ENCODE measurements at places on chromosomes 1 and 21.

DNA sequence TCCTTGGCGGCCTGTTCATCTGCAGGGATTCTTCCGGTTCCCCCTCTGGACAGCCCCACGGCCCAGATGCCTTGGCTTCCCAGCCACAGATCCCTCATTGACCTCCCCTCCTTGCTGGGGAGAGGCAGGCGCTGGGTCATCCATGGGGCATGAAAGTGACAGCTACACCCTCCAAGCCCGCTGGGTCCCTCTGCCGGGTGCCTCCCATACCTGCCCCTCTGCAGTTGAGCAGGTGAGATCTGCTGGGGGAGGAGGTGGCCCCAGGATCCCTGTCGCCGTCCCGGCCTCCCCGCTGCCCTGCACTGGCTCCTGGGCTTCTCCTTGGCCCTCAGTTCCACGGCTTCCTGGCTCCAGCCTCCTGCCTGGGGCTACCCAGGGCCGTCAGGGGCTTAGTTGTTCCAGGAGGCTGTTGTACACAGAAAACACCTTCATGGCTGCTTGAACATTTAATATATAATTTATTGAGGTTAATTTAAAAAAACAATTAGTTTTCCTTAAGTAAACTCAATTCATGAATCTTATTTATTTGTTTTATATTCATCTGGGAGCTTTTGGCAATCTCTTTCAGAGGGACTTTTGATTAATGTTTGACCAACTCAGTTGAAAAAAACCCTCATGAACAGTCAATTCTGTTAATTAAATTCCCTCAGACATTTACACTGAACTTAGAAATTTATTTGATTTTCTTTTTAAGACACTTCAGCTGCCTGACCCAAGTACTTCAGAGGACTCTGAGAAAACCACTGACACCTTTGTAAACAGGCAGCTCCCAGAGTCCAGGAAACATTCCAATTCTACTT, 67.6 kb upstream of the ABCG1 start:
- no peak for DNase-seq

GRCh38 chr1:10606064-10606463, 131.3 kb downstream of the PEX14 start:
- DNase-seq, result no peak

DNA sequence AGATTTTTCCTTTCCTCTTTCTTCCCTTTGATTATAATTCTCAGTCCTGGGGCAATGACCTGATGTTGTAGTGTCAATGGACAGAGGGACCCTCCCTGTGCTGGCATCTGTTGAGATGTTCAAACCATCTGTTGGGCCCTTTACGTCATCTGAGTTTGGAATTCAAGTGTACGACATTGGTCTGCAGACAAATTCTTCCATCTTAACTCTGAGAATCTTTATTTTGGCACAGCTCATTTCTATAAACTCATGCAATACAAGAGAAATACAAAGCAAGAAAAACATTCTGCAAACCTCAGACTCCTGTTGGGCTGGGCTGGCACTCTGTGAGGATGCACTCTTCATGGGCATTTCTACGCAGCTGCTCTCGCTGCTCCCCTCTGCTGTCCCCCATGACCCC, 54.2 kb downstream of the IFI44 start:
- DNase-seq, result no peak

DNA sequence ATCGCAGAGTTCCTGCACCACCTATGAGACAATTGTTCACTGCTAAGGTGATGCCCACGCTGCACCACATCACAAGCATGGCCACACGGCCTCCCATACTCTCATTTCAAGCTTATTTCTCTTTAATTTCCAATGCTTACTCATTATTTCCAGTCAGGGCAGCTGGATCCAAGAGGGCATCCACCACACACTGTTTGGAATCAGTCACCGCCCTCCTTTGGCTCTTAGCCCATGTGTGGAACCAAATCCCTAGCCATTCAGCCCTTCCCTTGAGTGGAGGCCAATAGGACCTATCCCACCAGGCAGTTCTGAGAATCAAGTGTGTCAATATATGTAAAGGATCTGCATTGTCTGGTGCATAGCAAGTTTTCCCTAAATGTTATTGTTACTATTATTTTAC, 26.3 kb upstream of the PALMD start:
- no peak for DNase-seq

DNA sequence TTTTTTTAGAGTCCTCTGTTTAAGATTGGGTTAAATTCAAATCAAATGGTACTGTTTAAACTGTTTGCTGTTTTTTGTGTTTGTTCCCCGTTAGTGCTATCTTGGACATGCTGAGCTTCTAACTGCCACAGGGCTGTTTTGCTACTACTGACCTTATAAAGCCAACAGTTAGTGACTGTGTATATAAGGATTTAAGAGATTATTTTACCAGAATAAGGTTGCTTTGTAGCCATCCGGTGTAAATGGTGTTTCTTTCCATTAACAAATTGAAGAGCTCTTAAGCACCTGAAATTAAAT, 37.0 kb downstream of the ZNF281 start:
- no peak for DNase-seq

- no peak for DNase-seq
These were observed 7.1 kb downstream of the PUSL1 start for GRCh38 chr1:1315435-1315954.

- no peak for DNase-seq
These were observed 64.8 kb downstream of the SYF2 start for GRCh38 chr1:25167269-25168192.

GRCh38 chr1:213452501-213452900, 401.5 kb downstream of the RPS6KC1 start:
- DNase-seq, result no peak

GRCh38 chr21:28884481-28884880, 108.2 kb downstream of the LTN1 start:
- peak; percentile 19 for DNase-seq

GRCh38 chr1:160081261-160081936, at the start of gene KCNJ9:
Gene KCNJ9, plus strand, starts transcription at chr1:160081538. Its CDS starts 2,493 bp downstream, at chr1:160084031.
- no peak for DNase-seq

- DNase-seq, result no peak
These were observed 21.4 kb downstream of the CSF1 start for GRCh38 chr1:109931911-109932636.

DNA sequence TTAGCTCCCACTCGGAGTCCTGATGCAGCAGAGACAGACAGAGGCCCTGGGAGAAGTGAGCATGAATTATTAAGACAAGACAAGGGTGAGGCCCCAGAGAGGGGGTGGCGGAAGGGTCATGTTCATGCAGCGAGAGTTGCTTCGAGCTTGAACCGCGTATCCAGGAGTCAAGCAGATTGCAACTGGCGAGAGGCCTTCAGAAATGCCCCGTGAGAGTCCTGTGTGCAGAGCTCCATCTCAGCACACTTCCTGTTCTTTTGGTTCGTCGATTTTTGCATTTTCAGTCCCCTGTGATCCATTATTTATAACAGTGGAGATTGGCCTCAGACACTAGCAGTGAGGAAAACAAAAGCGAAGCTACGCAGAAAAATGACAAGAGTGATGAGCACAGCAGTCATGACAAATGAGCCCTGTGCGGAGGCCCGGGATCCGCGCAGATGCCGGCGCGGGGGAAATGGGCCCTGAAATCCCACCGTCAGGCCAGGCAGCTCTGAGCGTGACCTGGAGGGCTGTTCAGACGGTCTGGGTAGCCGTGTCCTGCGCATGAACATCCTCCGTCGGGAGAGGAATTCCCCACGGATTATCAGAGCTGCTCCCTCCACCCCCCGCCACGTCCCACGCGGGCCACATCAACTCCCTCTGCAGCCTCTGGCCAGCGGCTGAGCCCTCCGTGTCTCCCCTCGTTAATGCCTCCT, 15.0 kb downstream of the PDE9A start:
- DNase-seq, result no peak

DNA sequence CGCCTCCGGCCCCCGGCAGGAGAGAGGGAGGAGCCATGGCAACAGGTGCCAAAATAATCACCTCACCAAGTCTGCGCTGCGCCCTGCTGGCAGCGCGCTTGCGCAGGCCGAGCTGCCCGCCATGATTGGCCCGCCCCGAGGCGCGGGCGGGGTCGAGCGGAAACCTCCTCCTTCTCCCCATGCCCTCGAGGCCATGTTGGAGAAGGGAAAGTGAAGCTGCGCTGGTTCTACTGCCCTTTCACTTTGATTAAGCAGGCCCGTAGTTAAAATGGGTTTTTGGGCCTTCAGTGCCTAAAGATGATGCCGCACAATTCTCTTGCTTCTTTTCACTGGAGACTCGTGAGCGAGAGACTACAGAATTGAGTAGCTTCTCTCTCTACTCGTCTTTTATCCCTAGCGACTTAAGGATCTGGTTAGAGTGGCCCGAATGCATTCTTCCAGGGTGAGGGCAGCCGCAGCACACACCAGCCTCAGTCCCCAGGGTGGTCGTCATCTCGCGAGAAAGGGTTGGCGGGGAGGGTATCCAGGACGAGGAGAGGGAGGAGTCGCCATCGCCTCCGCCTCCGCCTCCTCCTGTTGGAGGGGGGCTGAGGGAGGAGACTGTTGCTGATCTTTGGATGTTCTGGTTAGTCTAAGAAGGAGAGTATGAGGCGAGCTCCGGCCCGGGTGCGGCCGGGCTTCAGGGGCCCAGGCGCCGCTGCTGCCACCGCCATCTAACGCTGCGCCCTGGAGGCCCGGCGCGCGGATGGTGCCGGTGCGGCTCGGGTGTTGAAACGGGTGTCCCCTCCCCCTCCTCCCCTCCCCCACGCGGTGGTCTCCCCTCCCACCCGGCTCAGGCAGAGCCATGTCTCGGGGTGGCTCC, at the start of gene DCAF6:
DCAF6 (plus strand) TSS at position 616 of the 862 bp plus-strand sequence; CDS start at position 845, 229 bp downstream.
- peak; percentile 99 for DNase-seq

DNA sequence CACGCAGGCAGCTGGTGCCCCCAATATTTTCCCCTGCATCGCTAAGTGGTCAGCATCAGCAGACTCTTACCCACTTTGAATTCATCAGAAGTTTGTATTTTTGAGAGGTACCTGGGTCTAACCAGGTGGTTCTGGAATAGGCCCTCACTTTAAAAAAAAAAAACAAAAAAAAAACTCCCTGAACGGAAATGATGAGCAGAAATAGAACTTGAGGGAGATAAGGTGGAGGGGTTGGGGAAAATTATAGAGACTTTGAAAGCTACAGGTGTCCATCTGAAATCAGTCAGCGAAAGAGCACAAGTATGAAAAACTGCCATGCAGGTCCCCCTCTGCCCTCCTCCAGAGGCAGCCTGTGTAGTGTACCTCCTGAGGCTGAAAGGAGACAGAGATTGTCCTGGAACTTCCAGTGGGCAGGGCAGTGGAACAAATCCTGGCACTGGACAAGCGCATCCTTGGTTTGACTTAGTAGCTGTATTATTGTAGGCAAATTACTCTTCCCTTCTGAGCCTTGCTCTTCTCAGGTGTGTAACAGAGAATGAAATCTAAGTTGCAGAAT, 1.2 kb downstream of the SLAMF7 start:
- DNase-seq, result no peak

- DNase-seq, result no peak
These were observed 2.6 kb downstream of the TNFRSF9 start for GRCh38 chr1:7938070-7938469.

GRCh38 chr1:60969971-60970509, 112.3 kb upstream of the NFIA start:
- peak; percentile 53 for DNase-seq

DNA sequence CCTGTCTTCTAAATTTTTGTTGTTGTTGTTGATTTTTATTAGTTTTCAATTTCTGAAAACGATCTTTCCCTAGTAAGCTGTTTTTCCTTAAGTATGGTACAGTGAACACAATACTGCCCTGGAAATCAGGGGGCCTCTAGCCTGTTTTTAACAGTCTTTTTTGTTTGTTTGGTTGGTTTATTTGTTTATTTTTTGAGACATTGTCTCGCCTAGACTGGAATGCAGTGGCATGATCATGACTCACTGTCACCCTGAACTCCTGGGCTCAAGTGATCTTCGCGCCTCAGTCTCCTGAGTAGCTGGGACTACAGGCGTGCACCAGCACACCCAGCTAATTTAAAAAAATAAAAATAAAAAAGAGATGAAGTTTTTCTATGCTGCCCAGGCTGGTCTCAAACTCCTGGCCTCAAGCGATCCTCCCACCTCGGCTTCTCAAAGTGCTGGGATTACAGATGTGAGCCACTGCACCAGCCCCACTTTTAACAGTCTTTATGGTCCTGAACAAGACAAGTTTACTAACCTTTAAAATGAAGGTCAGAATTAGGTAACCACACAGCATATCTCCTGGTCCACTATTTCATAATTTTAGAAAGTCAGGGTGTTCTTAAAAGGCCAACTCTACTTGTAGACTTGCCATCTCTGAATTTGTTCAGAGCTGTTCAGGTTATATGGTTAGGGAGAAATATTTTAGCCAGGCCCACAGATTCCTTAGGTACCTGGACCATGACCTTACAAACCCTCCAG, 35.4 kb downstream of the TBCE start:
- DNase-seq, result no peak

GRCh38 chr1:210607361-210607760, 278.7 kb downstream of the HHAT start:
- DNase-seq, result no peak

GRCh38 chr1:168731244-168731953, 2.4 kb upstream of the DPT start:
- DNase-seq, result no peak

GRCh38 chr21:34887725-34888568, 161.2 kb downstream of the RUNX1 start:
- DNase-seq, result peak; percentile 94

- no peak for DNase-seq
These were observed 41.6 kb downstream of the MATN1 start for GRCh38 chr1:30681782-30682181.

GRCh38 chr1:51642739-51643142, 25.8 kb downstream of the OSBPL9 start:
- DNase-seq, result peak; percentile 96

- DNase-seq, result no peak
These were observed 282 bp upstream of the ECE1 start for GRCh38 chr1:21290546-21290944.

DNA sequence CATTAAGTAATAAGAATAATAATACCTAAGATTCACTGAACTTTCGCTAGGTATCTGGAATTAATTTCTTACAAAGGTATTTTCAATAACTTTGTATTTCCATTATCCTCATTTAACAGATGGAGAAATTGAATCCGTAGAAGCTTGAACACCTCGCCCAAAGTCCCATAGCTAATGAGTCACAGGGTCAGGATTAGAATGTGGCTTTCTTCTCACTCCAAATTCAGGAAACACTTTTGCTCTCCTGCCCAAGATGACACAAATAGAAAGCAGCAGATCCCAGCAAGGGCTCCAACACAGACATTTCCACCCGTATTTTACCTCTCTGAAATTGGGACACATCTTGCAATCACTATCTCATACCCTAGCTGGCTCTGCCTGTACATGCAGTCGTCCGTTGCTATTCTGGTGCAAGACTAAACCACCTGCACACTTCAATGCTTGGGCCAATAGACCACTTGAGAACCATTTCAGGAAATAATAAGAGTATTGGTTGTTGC, 125.9 kb upstream of the GREM2 start:
- no peak for DNase-seq

- DNase-seq, result peak; percentile 68
These were observed 2.8 kb downstream of the S100A10 start for GRCh38 chr1:151990856-151991198.

GRCh38 chr1:150441121-150441520, 46.1 kb upstream of the TARS2 start:
- DNase-seq, result no peak
